ENCODE measurements at places on chromosomes 4 and X.

GRCh38 chr4:166017804-166018203 is 144.8 kb downstream of the TLL1 start:
- DNase-seq: no peak

DNA sequence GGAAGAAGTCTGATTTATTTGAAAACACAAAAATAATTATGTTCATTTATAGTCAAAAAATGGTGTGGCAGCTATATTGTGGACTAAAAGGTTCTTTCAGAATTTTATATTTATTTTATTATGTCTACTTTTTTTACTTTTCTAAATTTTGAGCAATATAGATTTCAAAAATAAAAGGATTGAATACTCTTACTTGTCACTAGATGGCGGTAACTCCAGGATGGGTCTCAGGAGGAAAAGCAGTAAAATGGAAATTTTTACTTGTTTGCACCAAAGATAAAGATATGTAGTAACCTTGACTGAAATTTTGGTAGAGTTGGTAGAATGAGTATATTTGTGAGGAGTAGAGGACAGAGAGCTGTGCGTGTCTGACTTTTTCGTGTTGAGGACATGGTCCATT is 14.5 kb upstream of the DACH2 start:
- DNase-seq: no peak

GRCh38 chrX:42075032-42075431 is 151.7 kb upstream of the CASK start:
- DNase-seq: no peak

- peak; percentile 37 for DNase-seq
Measured at GRCh38 chrX:44189116-44189515, 154.4 kb downstream of the EFHC2 start.

GRCh38 chr4:152195888-152196287 is 340.0 kb downstream of the FBXW7 start:
- no peak for DNase-seq

DNA sequence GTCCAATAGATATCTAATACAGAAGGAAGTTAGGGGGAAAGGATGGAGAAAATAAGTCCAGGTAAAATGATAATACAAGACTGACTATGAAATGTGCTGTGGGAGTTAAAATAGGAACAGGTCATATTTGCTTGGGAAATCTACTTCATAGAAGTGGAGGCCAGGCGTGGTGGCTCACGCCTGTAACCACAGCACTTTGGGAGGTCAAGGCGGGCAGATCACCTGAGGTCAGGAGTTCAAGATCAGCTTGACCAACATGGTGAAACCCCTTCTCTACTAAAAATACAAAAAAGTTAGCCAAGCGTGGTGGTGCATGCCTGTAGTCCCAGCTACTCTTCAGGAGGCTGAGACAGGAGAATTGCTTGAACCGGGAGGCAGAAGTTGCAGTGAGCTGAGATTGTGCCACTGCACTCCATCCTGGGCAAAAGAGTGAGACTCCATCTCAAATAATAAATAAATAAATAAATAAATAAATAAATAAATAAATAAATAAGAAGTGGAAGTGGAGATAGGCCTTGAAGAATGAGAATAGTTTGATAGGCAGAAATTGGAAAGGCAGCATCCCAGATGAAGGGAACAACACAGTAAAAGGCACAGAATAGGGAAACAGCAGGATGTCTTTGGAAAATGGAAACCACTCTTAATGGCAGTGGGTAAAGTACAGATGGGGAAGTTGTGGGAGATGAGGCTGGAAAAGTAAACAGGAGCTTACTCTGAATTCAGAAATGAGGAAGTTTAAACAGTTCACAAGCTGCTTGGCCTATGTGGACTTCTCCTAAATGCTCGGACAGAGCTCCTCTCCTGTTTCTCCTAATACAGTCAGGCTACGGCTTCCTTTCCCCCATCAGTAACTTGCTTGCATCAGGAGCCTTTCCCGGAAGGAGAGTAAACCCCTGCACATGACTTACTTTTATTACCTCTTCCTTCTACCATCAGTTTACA is 15.1 kb upstream of the GK start:
- DNase-seq: peak; percentile 83

DNA sequence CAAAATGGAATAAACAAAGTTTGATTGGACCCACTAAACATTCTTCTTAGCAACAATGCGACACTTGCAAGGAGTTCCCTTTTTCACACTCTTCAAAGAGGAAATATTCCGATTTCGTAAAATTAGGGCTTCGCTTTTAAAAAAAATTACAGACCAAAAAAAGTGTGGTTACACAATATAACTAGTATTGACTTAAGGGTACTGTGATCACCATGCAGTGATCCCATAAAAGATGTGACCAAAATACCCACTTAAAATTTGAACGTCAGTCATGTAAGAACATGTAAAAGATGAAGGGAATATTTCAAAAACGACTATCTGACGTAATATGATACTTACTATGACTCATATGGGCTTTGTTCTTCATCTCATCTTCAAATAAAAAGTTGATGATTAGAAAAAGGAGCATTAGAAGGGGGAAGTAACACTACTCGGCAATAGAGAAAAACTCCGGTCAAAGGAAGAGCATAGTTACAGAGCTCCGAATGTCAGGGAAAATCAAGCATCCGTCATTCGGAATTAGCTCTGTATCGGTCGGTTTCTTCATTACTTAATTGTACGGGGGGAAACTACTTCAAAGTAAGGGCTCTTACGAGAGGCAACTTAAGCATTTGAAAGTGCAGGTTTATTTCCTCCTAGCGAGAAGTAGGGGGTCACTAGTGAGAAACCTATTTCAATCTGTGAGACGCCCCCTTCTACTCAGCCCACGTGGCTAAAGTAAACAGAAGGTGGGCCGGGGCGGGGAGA is 1.3 kb upstream of the TET2 start:
- peak; percentile 95 for DNase-seq

GRCh38 chrX:110421500-110422455 is 63.1 kb downstream of the RTL9 start:
- no peak for DNase-seq

- DNase-seq: no peak
Measured at GRCh38 chr4:95877636-95878035, 37.7 kb downstream of the PDHA2 start.

- DNase-seq: peak; percentile 44
Measured at GRCh38 chrX:23952984-23953907, 45.4 kb downstream of the CXorf58 start.

- no peak for DNase-seq
Measured at GRCh38 chr4:153780221-153780620, 8.7 kb downstream of the SFRP2 start.

- no peak for DNase-seq
Measured at GRCh38 chr4:11628093-11628725, 199.5 kb upstream of the HS3ST1 start.

DNA sequence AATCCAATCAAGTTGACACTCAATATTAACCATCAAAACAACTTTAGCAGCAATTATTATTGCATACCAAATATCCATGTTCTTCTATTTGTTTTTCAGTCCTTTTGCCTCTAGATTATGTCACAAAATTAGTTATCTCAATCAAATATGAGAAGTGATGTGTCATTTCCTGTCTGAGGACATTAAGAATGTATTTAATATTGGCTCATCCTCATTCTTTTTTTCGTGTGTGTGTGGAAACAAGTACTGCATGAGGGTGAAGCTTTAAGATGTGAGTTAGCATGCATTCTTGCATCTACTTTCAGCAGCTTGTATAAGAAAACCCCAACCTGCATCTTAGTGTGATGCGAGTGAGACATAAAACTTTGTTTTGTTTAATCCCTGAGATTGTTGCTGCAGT is 301.4 kb downstream of the GRIA2 start:
- DNase-seq: no peak

DNA sequence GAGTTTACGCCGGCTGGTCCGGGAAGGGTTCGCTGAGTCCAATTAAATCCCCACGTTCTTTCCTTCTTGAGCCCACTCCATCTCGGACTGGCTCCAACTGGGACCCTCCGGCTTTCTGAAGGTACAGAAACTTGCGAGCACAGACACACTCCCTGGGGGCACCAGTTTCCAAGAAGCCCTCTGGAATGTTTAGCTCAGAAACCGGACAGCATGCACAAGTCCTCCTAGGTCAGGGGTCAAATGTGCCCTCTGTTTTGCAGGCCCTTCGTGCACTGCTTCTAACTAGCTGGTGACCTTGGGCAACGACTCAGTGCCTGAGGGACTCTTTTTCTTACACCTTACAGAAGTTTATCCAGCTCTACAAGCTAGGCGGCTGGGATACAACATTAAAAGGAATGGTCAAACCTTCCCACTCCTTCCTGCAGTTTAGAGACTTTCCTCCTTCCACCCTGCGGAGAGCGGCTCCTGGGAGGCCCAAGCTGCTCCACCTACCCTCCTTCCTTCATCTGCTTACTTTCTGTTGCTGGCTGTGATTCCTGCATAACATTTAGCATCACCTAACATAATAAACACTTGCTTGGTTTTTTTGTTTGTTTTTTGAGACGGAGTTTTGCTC is 275.5 kb downstream of the BCOR start:
- DNase-seq: no peak

GRCh38 chr4:90842960-90843359 is 715.8 kb downstream of the CCSER1 start:
- no peak for DNase-seq

DNA sequence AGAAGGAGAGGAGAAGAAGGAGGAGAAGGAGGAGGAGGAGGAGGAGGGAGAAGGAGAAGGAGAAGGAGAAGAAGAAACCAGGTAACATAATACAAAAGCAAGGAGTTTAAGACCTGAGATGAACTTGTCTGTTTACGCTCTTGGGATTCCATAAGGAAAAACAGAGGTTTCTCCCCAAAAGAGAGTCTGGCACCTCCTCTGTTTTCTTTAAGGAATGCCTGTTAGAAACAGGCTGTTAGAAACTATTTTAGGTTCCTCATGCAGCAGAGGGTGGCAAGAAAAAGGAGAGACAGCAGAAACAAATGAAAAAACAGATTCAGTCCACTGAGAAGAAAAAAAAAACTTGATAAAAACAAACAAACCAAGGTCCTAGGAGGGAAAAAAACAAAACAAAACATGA is 10.3 kb upstream of the FHDC1 start:
- no peak for DNase-seq

DNA sequence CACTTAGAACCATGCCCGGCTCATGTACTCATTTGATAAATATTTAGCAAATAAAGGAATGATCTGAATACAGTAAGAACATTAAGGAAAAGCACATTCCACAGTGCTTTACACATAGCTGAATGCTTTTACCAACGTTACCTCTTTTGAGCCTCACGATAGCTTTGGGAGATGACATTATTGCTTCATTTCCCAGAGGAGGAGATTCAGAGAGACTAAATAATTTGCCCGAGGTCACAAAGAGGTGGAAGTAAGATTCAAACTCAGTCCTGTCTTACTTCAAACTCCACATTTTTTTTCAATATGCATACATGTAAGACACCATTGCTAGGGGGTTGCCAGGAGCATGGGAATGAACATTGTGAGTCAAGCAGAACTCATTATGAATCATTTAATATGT is 538.5 kb downstream of the BCOR start:
- DNase-seq: no peak

DNA sequence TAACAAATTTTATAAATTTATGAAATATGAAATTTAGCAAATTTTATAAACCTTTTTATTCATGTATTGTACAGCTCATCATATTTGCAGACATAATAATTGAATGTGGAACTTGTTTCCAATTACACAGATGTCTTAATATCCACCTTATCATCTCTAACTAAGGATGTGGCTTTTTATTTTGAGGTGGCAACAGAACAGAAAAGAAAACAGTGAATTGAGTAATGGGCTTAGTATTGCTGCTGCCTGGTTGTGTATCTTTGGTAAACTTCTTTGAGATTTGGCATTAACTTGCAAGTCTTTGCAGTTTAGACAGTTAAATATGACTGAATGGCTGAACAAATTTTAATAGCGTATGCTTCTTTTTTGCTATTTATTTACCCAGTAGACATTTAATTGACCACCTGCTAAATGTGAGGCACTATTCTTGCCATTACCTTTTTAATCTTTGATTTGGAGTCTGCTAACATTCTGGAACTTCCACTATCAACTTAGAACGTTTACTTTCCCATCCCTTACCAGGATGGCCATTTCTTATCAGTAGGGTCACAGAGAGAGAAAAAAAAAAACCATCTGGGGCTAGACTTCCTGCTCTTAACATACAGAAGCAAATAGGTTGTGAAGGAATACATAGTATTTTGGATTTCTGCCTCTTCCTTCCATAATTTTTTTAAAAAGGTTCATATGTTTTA is 44.8 kb downstream of the CLCN3 start:
- no peak for DNase-seq

DNA sequence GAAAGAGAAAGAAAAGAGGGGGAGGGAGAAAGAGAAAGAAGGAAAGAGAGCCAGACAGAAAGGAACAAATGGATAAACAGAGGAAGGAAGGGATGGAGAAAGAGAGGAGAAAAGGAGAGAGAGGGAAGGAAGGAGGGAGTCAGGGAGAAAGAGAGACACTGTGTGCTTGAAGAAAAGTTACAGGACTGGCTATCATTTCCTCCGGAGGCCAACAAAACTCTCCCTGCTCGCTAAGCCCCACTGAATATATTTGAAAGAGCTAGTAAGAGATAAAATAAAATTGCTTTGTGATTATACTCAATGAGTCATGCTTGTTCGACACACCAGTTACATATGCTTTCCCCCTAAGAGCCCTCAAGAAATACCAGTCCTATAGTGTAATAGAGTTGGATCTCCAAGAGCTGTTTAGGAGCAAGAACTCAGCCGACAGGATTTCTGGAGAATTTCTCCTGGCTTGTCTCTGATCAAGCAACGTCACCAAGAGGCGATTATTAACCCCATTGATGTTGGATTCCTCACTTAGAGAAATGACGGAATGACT is 102.2 kb downstream of the MXRA5 start:
- DNase-seq: no peak

DNA sequence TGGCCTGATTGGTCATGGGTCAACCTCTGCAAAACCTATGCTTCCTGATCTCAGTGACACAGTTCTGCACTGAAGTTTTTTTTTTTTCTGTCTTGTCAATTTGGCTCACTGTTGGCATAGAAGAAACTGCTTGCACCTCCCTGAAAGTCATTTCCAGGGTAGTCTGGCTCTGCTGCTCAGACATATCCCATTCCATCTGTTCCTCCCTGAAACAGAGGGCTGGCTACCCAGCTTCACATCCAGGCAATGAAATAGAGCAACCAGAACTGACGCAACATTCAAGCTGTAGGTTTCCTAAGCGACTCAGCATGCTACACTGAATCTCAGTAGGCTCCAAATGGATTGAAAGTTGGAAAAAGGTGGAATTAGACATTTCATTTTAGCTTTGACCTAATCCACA is 176.8 kb upstream of the MBNL3 start:
- no peak for DNase-seq

Measured in inflammatory macrophage treated with lipopolysaccharide for 4 hours (primary cell).